ENCODE measurements at places on chromosomes 1 and 21.

GRCh38 chr1:92483610-92484471 is 2.9 kb downstream of the GFI1 start:
- H3K4me1 ChIP-seq: peaks cover 24% of the 10 kb centered on the region
- no peaks in the 10 kb centered on the region for H3K27me3 ChIP-seq
- peaks cover 5% of the 10 kb centered on the region for H3K36me3 ChIP-seq
- DNase-seq: no peak

- H3K4me1 ChIP-seq: peaks cover 2% of the 10 kb centered on the region
- no peaks in the 10 kb centered on the region for H3K36me3 ChIP-seq
- H3K27me3 ChIP-seq: peaks cover 17% of the 10 kb centered on the region
- DNase-seq: no peak
- no peak overlapping the region for H3K27ac ChIP-seq
- H3K4me3 ChIP-seq: no peak overlapping the region
Observed at GRCh38 chr1:241934201-241934848, 23.2 kb upstream of the BECN2 start.

- DNase-seq: no peak
- peaks cover 26% of the 10 kb centered on the region for H3K27me3 ChIP-seq
- H3K4me3 ChIP-seq: no peak overlapping the region
- H3K27ac ChIP-seq: no peak overlapping the region
- peaks cover 2% of the 10 kb centered on the region for H3K36me3 ChIP-seq
Observed at GRCh38 chr1:19942088-19942487, 18.7 kb upstream of the PLA2G2E start.

- no peak for DNase-seq
- H3K27me3 ChIP-seq: no peaks in the 10 kb centered on the region
- H3K27ac ChIP-seq: no peak overlapping the region
- peaks cover 8% of the 10 kb centered on the region for H3K4me1 ChIP-seq
- peaks cover 10% of the 10 kb centered on the region for H3K36me3 ChIP-seq
Observed at GRCh38 chr1:113670650-113671049, 88.6 kb downstream of the PHTF1 start.

- peaks cover 3% of the 10 kb centered on the region for H3K36me3 ChIP-seq
- no peak for DNase-seq
- H3K4me3 ChIP-seq: no peak overlapping the region
- no peak overlapping the region for H3K27ac ChIP-seq
- H3K4me1 ChIP-seq: peaks cover 3% of the 10 kb centered on the region
- peaks cover 27% of the 10 kb centered on the region for H3K27me3 ChIP-seq
Observed at GRCh38 chr1:233315718-233316301, 11.7 kb upstream of the MAP3K21 start.

DNA sequence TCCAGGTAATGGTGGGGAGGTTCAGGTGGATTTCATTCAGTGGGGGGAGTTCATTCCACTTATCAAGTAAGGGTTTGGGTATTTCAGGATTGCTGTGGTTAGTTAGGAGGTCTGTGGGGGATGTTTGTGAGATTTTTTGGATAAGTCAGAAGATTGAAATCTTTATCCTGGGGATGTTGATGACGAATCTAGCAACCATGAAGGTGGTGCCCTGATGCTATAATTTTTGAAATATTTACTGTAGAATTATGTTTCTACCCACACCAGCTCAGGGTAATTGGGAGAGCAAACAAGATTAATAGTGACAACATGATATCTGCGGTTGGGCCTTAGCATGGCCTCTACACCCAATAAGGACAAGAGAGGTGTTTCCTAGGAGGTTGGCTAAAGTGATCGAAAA is 28.3 kb downstream of the SUCO start:
- H3K4me3 ChIP-seq: no peak overlapping the region
- peak overlapping the region; percentile 41 for H3K27ac ChIP-seq
- DNase-seq: no peak
- peaks cover 11% of the 10 kb centered on the region for H3K36me3 ChIP-seq

DNA sequence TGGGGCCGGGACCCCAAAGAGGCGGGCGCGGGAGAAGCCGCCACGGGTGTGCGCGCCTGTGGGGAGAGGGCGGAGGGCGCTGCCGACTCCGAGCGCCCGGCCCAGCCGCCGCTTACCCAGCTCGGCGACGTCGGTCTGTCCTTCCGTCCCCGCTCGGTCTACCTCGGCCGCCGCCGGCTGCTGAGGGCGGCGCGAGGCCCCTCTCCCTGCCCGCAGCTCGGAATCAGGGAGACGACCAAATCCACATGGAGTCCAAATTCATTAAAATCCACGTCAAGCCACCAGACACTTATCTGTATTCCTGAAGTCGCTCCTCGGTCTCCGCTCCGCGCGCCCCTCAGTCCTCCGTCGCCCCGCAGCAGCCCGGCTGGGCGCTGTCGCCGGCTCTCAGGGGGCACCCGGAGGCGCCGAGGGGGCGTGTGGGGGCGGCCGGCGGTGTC is 637 bp downstream of the PLXNA2 start:
- H3K27me3 ChIP-seq: peaks cover 30% of the 10 kb centered on the region
- peaks cover 15% of the 10 kb centered on the region for H3K4me1 ChIP-seq
- no peak for DNase-seq
- peak overlapping the region; percentile 92 for H3K4me3 ChIP-seq

DNA sequence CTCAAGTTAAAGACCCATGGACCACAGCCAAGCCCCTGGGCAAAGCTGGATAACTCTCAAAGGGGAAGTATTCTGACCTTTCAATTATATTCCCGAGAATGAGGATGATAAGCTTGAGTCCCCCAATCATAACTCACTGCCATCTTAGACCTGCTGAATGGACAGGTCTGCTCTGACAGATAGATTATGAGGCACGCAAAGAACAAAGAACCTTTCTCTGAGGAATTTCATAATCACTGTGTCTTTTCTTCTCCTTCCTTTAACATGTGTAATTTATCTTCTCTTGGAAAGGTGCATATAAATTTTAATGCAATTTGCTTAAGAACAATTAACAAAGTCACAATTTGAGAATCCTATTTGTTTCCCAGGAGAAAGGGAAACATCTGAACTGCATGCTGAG is 22.0 kb downstream of the PIGM start:
- H3K4me3 ChIP-seq: no peak overlapping the region
- H3K27ac ChIP-seq: no peak overlapping the region
- peaks cover 2% of the 10 kb centered on the region for H3K36me3 ChIP-seq
- H3K4me1 ChIP-seq: no peaks in the 10 kb centered on the region

GRCh38 chr21:28513428-28513827 is 479.2 kb downstream of the LTN1 start:
- no peaks in the 10 kb centered on the region for H3K4me1 ChIP-seq
- peaks cover 11% of the 10 kb centered on the region for H3K27me3 ChIP-seq
- no peak overlapping the region for H3K27ac ChIP-seq
- no peak for DNase-seq
- no peak overlapping the region for H3K4me3 ChIP-seq

DNA sequence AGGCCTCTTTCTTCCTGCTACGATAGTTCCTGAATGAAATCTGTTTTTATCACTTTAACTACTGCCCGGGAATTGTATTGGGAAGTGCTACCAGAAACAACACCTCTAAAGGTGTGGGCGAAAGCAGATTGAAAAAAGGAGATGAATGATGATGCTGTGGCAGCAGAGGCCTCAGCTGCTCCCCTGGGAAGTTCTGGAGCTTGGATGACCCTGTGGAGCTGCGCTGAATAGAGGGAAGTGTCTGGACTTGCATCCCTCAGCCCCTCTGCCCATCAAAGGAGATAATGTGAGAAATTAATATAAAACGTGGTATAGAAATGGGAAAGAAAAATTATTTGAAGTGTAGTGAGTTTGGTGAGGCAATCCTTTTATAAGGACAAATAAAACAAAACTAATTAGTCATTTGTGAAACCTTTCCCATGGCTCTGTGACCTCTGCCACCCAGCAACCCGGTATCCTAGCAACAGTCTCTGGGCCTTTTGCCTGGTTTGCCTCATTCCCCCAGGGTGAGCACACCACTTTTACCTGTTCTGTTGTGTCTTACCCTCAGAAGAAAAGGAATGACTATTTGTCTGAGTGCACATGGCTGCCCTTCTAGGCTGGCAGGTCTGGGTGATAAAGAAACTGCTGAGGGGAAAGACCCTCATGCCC is 21.3 kb downstream of the OVAAL start:
- H3K27ac ChIP-seq: no peak overlapping the region
- peaks cover 4% of the 10 kb centered on the region for H3K36me3 ChIP-seq
- no peak for DNase-seq
- peaks cover 18% of the 10 kb centered on the region for H3K27me3 ChIP-seq

- H3K36me3 ChIP-seq: peaks cover 11% of the 10 kb centered on the region
- no peak overlapping the region for H3K27ac ChIP-seq
- DNase-seq: no peak
- peaks cover 33% of the 10 kb centered on the region for H3K4me1 ChIP-seq
- no peaks in the 10 kb centered on the region for H3K27me3 ChIP-seq
Observed at GRCh38 chr21:46545911-46546310, 59.0 kb downstream of the S100B start.

DNA sequence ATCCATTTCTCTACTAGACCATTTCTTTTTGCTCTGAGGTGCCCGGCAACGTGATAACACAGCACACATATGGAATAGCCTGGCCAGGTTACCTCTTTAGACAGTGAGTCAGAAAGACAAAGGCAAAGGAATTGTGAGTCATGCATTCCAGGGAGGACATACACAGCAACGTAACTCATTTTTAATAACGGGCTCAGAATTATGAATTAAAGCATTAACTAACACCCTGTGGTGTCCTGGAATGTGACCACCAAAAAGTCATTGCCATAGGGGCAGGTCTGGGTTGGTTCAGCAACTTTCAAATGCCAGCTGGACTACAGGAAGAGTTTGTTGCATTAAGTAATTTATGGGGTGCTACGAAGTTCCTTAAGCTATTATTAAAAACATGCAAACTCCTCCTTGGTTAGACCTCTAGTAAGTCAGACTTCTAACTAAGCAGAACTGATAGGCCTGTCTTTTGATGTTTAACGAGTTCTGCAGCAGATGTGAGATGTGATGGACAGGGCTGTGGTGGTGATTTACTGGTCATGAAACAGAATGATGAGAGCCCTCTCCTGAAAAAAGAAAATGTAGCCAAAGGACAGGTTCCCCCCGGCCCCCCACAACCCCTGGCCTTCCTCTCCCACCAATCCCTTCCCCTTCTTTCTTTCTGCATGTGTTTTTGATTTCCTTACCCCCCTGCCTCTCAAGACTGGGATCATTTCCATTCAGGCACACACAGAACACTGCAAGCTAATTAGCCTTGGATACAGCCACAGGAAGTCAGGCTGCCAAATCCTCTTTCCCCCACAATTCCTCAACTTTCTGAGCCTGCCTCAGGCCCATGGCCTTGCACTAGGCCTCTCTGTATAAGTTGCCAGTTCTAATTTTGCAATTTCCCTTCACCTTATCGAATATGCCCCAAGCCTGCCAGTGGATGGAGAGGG is 88.9 kb upstream of the HAO2 start:
- H3K36me3 ChIP-seq: no peaks in the 10 kb centered on the region
- no peak for DNase-seq
- peaks cover 13% of the 10 kb centered on the region for H3K27me3 ChIP-seq
- H3K4me1 ChIP-seq: no peaks in the 10 kb centered on the region
- no peak overlapping the region for H3K4me3 ChIP-seq

DNA sequence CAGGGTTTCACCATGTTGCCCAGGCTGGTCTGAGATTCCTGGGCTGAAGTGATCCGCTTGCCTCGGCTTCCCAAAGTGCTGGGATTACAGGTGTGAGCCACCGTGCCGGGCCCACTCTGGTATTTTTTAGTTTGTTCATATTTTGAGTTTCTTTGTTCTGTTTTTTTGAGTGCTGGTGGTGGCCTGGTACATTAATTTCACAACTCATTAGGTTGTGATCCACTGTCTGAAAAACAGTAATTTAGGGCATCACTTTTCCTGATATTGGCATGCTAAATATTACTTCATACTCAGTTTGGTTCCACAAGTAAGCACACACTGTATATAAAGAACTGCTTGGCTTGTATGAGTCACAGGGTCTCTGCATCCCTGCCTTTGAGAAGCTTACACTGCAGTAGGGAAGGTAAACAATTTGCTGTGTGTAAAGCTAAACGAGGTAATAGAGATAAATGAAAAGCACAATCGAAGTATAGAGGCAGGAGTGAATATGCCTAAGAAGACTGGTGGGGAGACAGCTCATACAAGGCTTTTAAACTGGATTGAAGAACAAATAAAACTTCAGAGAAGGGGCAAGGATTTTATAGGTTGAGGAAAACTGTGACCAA is 7.7 kb downstream of the SNX27 start:
- no peak for DNase-seq
- peaks cover 24% of the 10 kb centered on the region for H3K4me1 ChIP-seq
- no peaks in the 10 kb centered on the region for H3K36me3 ChIP-seq
- H3K27me3 ChIP-seq: no peaks in the 10 kb centered on the region

DNA sequence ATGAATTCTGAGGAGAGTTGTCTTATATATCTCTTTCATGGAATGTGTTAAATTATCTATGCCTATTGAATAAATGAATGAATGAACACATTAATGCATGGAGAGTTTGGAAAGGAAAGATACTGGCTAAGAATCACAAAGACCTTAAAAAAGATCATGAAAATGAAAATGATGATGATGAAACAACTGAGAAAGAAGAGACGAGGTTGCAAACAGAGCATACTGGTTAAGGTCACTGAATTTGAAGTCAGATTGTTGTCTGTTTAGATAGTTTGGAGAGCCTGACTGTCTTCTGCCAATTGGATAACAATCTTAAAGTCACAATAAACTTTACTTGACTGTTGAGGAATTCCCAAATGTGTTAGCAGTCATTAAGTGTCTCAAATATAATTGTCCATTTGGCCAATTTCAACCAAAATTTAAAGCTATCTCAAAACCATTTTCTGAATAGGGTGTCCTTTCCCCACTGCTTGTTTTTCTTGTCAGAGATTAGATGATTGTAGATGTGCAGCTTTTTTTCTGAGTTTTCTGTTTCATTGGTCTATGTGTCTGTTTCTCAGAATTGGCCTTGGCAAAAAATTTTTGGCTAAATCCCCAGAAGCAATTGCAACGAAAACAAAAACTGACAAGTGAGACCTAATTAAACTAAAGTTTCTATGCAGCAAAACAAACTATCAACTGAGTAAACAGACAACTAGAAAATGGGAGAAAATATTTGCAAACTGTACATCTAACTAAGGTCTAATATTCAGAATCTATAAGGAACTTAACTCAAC is 132.2 kb downstream of the PTGER3 start:
- no peaks in the 10 kb centered on the region for H3K4me1 ChIP-seq
- H3K27me3 ChIP-seq: no peaks in the 10 kb centered on the region
- DNase-seq: no peak
- no peak overlapping the region for H3K4me3 ChIP-seq

- H3K4me1 ChIP-seq: no peaks in the 10 kb centered on the region
- H3K4me3 ChIP-seq: no peak overlapping the region
- DNase-seq: no peak
- H3K27me3 ChIP-seq: no peaks in the 10 kb centered on the region
- H3K27ac ChIP-seq: no peak overlapping the region
Observed at GRCh38 chr1:196115646-196116045, 492.6 kb downstream of the KCNT2 start.

GRCh38 chr1:223312705-223313414 is 51.1 kb downstream of the SUSD4 start:
- no peak overlapping the region for H3K27ac ChIP-seq
- no peak for DNase-seq
- H3K27me3 ChIP-seq: no peaks in the 10 kb centered on the region
- H3K36me3 ChIP-seq: no peaks in the 10 kb centered on the region

- H3K27ac ChIP-seq: no peak overlapping the region
- DNase-seq: no peak
- H3K27me3 ChIP-seq: peaks cover 49% of the 10 kb centered on the region
- peaks cover 2% of the 10 kb centered on the region for H3K36me3 ChIP-seq
Observed at GRCh38 chr1:222786121-222786520, 28.7 kb upstream of the DISP1 start.
